ENCODE measurements at places on chromosomes 16 and 17.
A peak's percentile ranks its signal among the peaks of the same experiment; 100 is the strongest.

- no peak for DNase-seq
Measured at GRCh38 chr17:8345052-8345690, 5.5 kb downstream of the ODF4 start.

GRCh38 chr17:55348749-55349354 is 72.8 kb downstream of the MMD start:
- DNase-seq, result peak; percentile 54

- no peak for DNase-seq
Measured at GRCh38 chr17:13638855-13639458, 37.2 kb upstream of the HS3ST3A1 start.

- no peak for DNase-seq
Measured at GRCh38 chr17:35498448-35499178, 38.9 kb downstream of the SLFN12L start.

- no peak for DNase-seq
Measured at GRCh38 chr16:64098451-64098850, 1023.4 kb downstream of the CDH11 start.

Measured in NCI-H2081 (cell line).